ENCODE measurements at places on chromosomes 5 and 9. TPM values are rescaled to one million over a fixed set of nuclear protein-coding genes. Genes with fewer than 3 reads are reported as not detected.

GRCh38 chr9:20611691-20612287 lies 10.5 kb downstream of the MLLT3 start:
- no peaks in the 10 kb centered on the region for H3K36me3 ChIP-seq
- no peaks in the 10 kb centered on the region for H3K27me3 ChIP-seq
- no peak for DNase-seq
- H3K4me1 ChIP-seq = peaks cover 7% of the 10 kb centered on the region
- H3K4me3 ChIP-seq = no peak overlapping the region

- H3K4me3 ChIP-seq = no peak overlapping the region
- H3K27me3 ChIP-seq = no peaks in the 10 kb centered on the region
- no peak overlapping the region for H3K27ac ChIP-seq
- H3K4me1 ChIP-seq = no peaks in the 10 kb centered on the region
- no peaks in the 10 kb centered on the region for H3K36me3 ChIP-seq
Observed at GRCh38 chr5:62197697-62198096, 108.3 kb upstream of the KIF2A start.

GRCh38 chr9:132590318-132591182 lies 8.1 kb downstream of the BARHL1 start:
- peaks cover 13% of the 10 kb centered on the region for H3K4me1 ChIP-seq
- no peak overlapping the region for H3K4me3 ChIP-seq
- H3K36me3 ChIP-seq = no peaks in the 10 kb centered on the region

DNA sequence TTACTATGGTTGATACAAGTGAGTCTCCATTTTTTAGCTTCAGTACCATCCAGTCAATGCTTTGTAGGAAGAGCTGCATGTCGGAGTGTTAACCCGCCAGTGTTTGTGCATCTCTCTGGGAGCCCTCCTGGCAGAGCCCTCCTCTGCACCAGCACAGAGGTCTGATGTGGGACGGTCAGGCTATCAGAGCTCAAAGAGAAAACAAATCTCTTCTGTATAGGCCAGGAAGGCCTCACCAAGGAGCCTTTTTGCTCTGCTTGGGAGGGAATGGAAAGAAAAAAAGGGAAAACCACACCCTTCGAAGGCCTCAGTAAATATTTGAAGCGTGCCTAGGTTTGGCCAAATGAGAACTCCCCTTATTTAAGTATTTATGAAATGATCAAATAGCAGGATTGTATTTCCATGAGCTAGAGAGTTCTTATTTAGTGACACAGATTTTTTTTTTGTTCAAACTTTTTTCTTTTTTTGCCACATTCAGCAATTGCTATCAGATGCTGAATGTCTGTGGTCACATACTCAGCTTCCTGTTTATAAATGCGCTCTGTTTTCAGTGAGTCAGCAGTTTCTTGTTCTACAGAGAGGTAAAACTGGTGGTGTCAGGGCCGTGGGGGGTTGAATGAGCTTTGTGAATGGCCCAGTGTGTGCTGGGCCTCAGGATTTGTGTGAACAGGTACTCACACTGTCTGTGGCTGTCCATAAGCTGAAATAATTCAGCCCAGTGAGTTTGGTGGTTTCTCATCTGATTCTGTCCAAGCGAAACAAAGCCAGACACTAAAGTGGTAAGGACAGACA lies 226.6 kb downstream of the SNX18 start:
- no peak overlapping the region for H3K4me3 ChIP-seq
- peaks cover 5% of the 10 kb centered on the region for H3K4me1 ChIP-seq

DNA sequence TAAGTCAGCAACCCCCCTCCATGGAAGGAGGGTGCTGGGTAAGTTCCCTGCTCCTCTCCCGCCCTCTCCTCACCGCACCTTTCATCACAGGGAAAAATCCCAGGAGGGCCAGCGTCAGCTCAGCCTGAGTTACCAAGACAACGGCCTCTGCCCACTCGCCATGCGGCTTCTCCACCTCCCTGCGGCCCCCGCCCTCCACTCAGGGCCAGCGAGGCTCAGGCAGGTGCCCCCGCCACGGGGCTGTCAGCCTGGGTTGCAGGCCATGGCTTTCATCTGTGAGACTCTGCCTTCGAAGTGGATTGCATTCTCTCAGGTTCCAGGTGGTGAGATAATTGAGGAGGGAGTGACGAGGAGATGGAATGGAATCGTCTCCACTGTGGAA lies 27.2 kb upstream of the LAMC3 start:
- no peaks in the 10 kb centered on the region for H3K27me3 ChIP-seq
- no peak for DNase-seq
- no peak overlapping the region for H3K27ac ChIP-seq
- no peaks in the 10 kb centered on the region for H3K4me1 ChIP-seq
- no peak overlapping the region for H3K4me3 ChIP-seq

- DNase-seq = no peak
- no peaks in the 10 kb centered on the region for H3K36me3 ChIP-seq
- H3K27ac ChIP-seq = no peak overlapping the region
- H3K4me1 ChIP-seq = no peaks in the 10 kb centered on the region
Observed at GRCh38 chr5:134735243-134735642, 3.1 kb upstream of the CAMLG start.

GRCh38 chr9:89779405-89780203 lies 174.8 kb downstream of the GADD45G start:
- H3K4me1 ChIP-seq = no peaks in the 10 kb centered on the region
- no peaks in the 10 kb centered on the region for H3K36me3 ChIP-seq
- H3K27me3 ChIP-seq = no peaks in the 10 kb centered on the region
- H3K27ac ChIP-seq = no peak overlapping the region
- H3K4me3 ChIP-seq = no peak overlapping the region

Gene PCDHB15
- not detected for total RNA-seq

GRCh38 chr5:74149395-74149794 lies 491.1 kb downstream of the ENC1 start:
- DNase-seq = no peak
- H3K4me3 ChIP-seq = no peak overlapping the region
- H3K27ac ChIP-seq = no peak overlapping the region
- H3K36me3 ChIP-seq = no peaks in the 10 kb centered on the region

DNA sequence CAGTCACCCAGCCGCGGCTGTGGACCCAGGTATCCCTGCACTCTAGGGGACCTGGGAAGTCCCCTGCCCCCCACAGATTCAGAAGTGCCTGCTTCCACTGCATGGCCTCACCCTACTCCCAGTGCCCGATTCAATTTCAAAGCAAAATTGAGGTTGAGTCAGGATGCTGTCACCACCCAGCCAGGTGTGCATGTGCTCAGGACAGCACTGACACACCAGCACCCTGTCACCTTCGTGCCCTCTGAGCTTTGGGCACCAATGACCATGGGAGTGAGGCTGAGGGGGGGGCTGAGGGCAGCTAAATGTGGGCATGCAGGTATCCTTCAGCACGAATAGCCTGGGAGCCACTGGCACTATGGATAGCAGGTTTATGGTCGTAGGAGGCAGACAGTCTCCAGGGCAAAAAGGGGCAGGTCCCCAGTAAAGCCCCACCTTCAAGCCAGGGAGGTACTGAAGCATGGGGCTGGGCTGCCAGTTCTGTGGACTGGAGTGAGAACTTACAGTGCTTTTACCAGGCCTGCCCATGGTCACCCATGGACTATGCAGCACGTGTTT lies 1151.6 kb upstream of the CDH6 start:
- H3K36me3 ChIP-seq = no peaks in the 10 kb centered on the region
- no peak overlapping the region for H3K27ac ChIP-seq
- H3K4me3 ChIP-seq = no peak overlapping the region
